ENCODE measurements at places on chromosomes 5 and 9.

- DNase-seq, result no peak
These were observed 567.2 kb upstream of the MEF2C start for GRCh38 chr5:89450149-89450538.

GRCh38 chr5:955886-956761 is 52.5 kb upstream of the NKD2 start:
- peak; percentile 2 for DNase-seq

- DNase-seq, result no peak
These were observed 197.0 kb upstream of the VLDLR start for GRCh38 chr9:2424619-2425033.

- DNase-seq, result no peak
These were observed 96.5 kb downstream of the GADD45G start for GRCh38 chr9:89701221-89701798.

- DNase-seq, result peak; percentile 81
These were observed 456 bp downstream of the KDM3B start for GRCh38 chr5:138352722-138353559.

DNA sequence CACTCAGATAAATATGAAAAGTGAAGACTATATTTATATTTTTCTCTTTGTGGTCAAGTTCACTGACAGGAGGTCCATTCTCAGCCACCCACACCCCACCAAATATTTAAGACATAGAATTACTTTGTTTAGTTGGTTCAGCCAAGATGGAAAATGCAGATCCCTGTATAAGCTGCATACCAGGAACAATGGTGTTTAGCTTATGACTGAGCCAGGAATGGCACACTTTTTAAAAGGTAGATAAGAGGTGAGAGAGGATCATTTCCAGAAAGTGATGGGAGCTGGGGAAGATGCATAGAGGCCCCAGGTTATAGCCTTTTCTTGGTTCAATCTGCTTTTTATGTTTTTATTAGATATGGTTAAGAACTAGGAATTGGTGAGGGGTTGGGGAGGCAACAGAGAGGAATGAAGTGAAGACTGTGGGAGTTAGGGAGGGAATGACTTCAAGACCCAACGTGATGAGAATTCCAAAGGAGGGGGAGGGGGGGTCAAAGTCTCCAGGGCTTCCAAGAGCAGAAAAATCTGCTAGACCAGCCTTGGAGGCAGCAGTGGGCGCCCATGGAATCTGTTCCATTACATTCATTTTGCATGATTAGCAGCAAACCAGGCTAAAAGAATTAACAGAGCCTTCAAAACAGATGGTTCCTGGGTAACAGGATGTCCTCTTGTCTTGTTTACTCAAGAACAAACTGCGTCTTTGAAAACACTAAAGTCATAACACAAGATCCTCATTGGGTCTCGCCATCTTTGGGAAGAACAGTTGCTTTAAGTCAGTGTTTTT is 95.2 kb downstream of the FGF1 start:
- no peak for DNase-seq

- peak; percentile 82 for DNase-seq
These were observed at the start of gene CD274 for GRCh38 chr9:5450359-5451091. Gene CD274 (plus strand): TSS chr9:5450542. CDS start chr9:5456114, 5,572 bp downstream.
